ENCODE measurements at places on chromosomes 5 and 9.

GRCh38 chr5:141753143-141753970 is 71.3 kb upstream of the ARAP3 start:
- DNase-seq = no peak

DNA sequence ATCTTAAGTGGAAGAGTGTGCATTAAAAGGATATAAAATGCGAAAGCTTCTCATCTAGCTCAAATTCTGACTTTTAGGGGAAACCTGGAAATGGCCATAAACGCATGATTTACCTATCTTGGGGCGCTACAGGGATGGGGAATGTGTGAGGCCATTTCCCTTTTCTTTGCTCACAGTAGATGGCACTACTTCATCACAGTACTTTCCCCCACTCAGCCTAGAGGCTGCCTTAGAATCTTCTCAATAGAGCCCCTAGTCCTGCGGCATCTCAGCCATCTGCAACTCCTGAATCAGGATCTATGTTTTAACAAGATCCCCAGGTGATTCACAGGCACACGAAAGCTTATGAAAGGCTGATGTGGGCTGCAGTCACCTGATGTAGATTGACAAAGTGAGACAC is 110.8 kb downstream of the LHFPL2 start:
- no peak for DNase-seq

DNA sequence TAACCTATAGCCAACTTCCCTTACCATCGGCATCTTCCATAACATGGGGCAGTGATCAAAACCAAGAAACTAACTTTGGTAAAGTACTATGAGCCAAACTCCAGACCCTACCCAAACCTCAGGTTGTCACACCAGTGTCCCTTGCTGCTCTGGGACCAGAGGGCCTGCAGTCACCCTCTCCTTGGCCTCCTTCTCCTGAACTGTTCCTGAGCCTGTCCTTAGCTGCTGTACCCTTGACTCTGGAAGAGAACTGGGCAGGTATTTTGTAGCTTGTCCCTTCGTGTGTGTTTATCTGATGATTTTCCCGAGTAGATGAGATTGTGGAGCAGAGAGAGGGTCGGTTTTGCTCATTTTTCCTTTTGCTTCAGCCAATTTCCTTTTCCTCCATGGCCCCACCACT is 240.4 kb downstream of the SYK start:
- DNase-seq = no peak

GRCh38 chr5:22352493-22352892 is 500.7 kb downstream of the CDH12 start:
- DNase-seq = no peak

- DNase-seq = no peak
Measured at GRCh38 chr5:92119110-92119509, 736.0 kb upstream of the ARRDC3 start.

- DNase-seq = no peak
Measured at GRCh38 chr9:116475201-116475600, 211.9 kb upstream of the TRIM32 start.

- DNase-seq = no peak
Measured at GRCh38 chr9:6564360-6564759, 81.2 kb downstream of the GLDC start.

GRCh38 chr9:92341578-92341977 is 15.8 kb downstream of the CENPP start:
- DNase-seq = no peak

DNA sequence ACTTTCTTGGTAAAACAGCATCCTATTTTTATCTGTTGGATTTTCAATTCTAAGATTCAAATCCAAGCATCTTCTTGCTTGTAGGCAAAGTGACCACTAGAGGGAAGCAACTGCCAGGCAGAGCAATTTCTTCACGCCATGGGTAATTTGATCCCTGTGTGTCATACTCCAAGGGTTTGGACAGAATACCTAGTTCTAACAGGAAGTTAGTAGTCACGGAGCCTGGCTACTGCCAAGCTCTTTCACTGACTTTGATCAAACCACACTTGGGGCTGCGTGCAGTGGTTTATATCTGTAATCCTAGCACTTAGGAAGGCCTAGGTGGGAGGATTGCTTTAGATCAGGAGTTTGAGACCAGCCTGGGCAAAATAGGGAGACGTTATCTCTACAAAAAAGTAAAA is 473.6 kb upstream of the TNC start:
- no peak for DNase-seq

DNA sequence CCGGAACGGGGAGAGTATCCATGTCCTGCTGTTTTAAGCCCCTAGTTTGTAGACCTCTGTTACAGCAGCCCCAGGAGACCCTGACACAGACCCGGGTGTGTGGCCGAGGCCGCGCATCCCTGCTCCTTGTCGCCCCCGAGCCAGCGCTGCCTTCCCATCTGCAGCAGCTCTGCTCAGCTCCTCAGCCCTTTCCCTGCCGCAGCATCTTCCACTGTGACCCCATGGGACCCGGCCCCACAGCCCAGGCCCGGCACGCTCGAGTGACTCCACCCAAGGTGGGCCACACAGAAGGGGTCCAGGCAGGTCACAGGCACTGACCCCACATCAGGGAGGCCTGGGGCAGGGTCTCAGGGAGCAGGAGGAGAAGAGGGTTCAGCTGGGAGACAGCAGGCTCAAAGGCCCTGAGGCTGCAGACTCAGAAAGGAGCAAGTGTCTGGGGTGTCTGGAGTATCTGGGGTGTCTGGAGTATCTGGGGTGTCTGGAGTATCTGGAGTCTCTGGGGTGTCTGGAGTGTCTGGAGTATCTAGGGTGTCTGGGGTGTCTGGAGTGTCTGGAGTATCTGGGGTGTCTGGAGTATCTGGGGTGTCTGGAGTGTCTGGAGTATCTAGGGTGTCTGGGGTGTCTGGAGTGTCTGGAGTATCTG is 31.2 kb downstream of the LHX3 start:
- no peak for DNase-seq

DNA sequence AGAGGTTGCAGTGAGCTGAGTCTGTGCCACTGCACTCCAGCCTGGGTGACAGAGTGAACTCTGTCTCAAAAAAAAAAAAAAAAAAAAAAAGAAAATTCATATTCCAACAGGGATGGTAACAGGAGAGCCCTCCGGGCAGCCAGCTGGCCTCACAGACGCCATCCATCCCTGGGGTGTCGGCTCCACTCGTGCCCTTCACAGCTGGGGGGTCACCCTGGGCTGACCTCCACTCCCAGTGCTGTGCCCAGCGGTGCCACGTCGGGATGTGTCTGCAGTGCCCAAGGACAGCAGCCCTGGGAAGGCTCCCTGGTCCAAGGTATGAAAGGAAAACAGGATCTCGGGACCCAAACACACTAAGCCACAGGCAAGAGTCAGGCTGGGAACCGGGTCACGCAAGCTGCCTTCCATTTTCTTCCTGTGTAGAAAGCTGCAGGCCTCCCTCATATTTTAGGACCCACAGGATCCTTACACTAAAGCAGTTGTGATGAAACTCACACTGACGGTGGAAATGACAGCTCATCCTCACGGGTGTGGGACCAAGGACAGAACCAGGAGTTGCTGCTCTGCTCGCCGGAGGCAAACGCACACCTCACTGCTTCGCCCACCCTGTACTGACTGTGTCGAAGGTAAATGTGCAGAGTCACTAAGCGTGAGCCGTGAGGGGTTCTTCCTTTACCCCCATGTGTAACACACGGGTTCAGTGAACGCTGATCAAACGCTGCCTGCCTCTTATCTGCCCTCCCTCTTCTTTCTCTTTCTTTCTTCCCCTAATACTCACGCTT is 5.3 kb downstream of the SLC12A7 start:
- DNase-seq = peak; percentile 61

DNA sequence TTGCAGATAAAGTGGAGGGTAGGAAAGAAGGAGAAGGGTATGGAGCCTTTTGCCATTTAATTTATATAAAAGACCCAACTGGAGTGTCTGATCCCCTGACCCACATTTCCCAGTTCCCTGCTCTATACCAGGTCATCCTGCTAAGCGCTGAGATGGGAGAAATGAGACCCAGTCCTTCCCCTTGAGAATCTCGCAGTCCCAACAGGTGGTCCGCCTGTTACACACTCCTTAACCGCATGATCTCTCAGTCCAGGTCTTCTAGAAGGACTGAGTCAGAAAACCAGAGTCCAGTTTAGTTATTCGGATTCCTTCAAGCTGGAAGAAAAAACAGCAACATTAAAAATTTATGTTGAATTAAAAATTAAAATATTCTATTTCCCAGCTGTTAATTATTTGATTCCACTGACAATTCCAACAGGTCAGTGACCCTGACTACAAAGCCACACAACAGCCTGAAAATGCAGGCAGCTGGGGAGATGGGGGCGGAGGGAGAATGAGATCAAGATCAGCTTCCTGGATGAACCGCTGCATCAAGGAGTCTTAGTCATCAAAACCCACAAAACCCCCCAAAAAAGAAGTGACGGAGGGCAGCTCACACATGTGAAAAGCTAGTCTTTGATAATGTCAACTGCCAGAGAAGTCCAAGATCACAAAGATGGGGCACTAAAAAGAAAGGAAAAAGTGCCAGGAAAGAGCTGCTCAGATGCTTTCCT is 44.0 kb downstream of the GGTA1 start:
- peak; percentile 13 for DNase-seq

GRCh38 chr5:137281201-137281600 is 217.9 kb downstream of the SPOCK1 start:
- no peak for DNase-seq

DNA sequence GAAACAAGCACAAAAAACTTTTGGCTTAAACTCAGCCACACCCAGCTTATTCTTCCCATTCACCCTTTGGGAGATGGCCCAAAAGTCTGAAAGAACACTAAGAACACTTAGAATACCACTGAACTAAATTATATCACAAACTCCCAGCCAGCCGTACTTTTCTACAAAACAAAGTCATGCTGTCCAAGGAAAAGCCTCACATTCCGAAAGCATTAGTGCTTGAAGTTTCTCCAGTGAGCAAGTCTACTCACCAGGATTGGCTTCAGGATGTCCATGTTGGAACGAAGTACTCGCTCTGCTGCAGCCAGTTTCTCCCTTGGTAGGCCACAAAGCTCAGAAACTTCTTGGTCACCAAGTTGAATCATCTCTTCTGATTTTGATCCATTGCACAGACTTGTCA is 69.7 kb downstream of the ABCA1 start:
- no peak for DNase-seq

GRCh38 chr5:135034236-135034962 is 371 bp upstream of the PITX1 start:
- no peak for DNase-seq

DNA sequence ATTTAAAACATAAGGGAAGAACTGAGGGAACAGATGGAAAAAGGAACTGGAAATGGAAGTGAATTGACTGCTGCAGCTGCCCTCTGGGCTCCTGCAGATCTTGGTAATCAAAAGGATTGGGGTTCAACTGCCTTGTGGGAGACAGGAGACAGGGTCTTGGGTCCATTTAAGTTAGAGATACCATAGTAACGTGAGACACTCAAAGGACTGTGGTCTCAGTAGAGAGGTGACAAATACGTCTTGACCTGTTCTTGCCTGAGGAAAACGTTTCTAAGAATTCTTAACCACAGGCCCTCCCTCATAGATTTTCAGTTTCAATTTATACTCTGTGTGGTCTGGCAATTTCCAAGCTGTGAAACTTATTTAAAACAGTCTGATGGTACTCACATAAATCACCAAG is 100.8 kb upstream of the DHFR start:
- DNase-seq = no peak

GRCh38 chr9:2870340-2870739 is 26.4 kb upstream of the PUM3 start:
- DNase-seq = no peak

- no peak for DNase-seq
Measured at GRCh38 chr5:111061618-111062017, 9.9 kb upstream of the TSLP start.

- peak; percentile 19 for DNase-seq
Measured at GRCh38 chr9:127973169-127974000, 7.4 kb downstream of the EEIG1 start.

- DNase-seq = no peak
Measured at GRCh38 chr5:80414113-80414512, 6.2 kb downstream of the ZFYVE16 start.

DNA sequence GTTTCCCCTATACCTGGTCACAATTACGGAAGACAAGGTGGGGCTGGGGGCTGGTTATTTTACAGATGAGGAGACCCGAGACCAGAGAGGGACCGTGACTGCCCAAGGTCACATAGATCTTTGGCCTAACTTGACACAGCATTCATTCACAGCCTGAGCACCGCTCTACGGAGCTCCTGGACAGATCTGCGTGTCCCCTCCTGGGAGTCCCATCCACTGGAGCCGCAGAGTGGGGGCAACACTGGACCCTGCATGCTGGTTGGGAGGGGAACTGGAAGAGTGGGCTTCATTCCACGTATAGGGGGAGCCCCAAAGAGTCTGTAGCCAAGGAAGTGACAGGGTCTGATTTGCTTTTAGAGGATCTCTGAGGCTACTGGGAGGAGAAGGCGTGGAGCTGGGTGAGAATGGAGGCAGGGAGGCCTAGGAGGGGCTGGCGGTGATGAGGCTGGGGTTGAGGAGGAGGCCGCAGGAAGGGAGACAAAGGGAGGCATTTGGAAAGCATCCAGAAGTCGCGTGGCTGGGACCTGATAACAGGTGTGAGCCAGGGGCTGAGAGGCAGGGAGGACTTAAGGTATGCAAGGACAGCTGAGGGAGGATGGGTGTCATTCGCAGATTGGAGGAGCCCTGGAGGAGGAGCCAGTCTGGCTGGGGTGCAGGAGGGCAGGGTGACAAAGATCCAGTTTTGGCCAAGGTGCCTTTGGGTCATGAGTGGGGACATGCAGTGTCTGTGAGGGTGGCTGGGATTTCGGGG is 64.3 kb upstream of the IER5L start:
- no peak for DNase-seq

- DNase-seq = peak; percentile 64
Measured at GRCh38 chr5:68369457-68370125, 154.0 kb downstream of the PIK3R1 start.

GRCh38 chr5:119019949-119020348 is 31.6 kb upstream of the DTWD2 start:
- no peak for DNase-seq

DNA sequence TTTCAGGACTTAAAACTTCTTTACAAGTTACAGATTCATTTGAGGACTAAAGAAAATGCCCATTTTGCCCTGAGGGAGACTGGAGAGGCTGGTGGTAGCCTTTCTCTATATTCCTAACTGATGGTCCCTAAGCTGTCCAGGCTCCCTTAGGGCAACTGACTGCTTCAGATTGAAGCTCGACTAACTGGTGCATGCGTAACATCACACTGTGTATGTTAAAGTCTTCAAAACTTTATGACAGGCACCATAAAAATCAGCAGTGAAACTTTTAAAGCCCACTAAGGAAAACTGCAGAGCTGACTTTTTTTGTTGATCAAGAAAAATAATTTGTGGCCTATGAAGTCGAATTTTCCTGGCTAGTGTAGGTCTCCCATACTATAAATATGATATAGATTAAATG is 233.0 kb upstream of the RPS23 start:
- DNase-seq = no peak

DNA sequence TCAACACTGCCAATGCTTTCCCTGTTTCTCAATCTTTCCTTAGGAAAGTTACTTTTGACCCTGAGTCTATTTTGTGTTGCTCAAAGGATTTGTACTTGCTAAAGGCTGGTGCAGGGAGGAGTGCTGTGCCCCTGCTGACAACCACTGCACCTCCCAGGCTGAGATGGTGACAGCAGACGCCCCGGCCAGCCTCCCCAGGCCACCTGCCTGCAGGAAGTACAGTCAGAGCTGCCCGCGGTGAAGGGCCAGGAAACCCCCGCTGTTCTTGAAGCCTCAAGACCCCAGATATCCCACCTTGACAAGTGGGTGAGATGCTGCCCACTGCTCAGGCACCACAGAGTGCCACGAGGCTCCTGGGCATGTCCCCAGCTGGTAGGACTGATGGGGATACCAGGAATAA is 44.2 kb upstream of the CKMT2 start:
- DNase-seq = no peak

Measured in CD8-positive, alpha-beta T cell (primary cell).